ENCODE measurements at places on chromosomes 3 and 15.

DNA sequence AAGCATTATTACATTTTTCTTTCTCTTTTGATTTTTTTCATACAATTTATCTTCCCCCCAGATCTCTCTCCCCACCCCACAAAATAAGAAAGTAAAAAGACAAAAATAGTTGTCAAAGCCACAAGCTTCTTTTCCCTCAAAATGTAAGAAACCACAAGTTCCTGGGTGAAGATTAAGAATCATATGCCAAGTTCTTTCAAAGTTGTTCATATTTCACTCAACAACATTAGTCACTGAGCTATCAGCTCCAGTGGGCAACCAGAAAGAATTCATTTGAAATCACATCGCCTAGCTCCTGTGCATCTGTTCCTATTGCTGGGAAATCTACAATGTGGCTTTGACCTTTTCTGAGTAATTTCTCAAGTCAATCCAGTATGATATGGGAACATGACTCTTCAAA lies 681.6 kb upstream of the ARPP21 start:
- no peak for DNase-seq

GRCh38 chr3:3825035-3825434 lies 25.8 kb downstream of the LRRN1 start:
- DNase-seq, result no peak

DNA sequence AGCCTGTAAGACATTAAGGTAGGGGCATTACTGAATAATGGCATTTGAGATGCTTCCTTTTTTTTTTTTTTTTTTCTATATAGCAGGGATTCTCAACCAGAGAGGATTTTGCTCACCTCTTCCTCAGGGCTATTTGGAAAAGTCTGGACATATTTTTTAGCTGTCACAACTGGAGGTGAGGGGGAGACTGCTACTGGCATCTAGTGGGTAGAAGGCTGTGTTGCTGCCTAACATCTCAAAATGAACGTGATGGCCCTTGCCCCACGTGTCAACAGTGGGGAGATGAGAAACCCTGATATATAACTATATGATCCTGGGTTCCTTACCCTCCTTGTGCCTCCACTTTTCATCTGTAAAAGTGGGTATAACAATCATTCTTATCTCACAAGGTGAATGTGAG lies 71.9 kb downstream of the CADPS start:
- DNase-seq, result no peak

- DNase-seq, result no peak
These were observed 5.0 kb upstream of the NCBP2 start for GRCh38 chr3:196947136-196947859.

- DNase-seq, result no peak
These were observed 505.3 kb downstream of the FOXP1 start for GRCh38 chr3:71078199-71078598.

- no peak for DNase-seq
These were observed 217.8 kb downstream of the UACA start for GRCh38 chr15:70545526-70545925.

GRCh38 chr3:80408030-80408721 lies 640.4 kb upstream of the ROBO1 start:
- DNase-seq, result no peak

DNA sequence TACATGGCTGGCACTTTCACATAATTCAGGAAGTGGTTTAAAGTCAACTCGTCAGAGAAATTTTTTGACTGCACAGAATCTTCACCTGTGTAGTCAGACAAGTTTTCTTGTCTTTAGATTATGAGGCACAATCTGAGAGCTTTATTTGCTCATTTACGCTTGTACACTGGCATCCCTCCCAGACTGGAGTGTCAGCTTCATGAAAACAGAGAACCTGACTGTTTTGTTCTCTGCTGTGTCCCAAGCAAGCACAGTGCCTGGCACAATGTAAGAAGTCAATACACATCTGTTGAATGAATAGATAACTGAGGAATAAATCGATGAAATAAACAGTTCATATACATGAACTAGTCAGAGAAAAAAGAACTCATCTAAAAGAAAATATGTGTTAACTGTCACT lies 846.1 kb upstream of the CFAP20DC start:
- no peak for DNase-seq

DNA sequence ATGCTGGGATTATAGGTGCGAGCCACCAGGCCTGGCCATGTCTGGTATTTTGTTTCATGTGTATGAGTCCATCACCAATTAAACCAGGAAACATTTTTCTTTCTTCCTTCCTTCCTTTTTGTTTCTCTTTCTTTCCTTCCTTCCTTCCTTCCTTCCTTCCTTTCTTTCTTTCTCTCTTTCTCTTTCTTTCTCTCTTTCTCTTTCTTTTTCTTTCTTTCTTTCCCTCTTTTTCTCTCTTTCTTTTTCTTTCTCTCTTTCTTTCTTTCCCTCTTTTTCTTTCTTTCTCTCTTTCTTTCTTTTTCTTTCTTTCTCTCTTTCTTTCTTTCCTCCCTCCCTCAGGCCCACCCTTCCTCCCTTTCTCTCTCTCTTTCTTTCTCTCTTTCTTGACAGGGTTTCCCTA lies 83.4 kb downstream of the SLC9A9 start:
- no peak for DNase-seq

DNA sequence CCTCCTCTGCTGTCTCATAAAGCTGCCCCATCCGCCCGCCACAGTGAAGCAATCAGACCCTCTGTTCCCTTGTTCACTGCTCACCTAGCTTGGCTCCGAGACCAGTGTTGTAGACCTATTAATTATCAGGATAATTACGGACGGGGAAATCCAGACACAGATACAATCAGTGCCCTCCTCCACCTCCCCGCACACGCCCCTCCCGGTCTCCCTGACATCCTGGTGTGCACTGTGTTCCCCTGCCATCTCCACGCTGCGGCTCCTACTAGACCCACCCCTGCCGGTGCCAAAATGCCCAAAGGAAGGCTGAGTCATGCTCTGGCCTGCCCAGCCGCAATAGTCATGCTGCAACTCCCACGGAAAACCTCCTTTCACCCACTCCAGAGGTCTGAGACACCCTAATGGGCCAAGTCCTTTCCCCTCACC lies 277.3 kb upstream of the TLE3 start:
- no peak for DNase-seq

Measured in GM20000 (cell line).